Astrocyte (in vitro differentiated cells and primary cell): ENCODE measurements at places on chromosomes 6 and 20.

DNA sequence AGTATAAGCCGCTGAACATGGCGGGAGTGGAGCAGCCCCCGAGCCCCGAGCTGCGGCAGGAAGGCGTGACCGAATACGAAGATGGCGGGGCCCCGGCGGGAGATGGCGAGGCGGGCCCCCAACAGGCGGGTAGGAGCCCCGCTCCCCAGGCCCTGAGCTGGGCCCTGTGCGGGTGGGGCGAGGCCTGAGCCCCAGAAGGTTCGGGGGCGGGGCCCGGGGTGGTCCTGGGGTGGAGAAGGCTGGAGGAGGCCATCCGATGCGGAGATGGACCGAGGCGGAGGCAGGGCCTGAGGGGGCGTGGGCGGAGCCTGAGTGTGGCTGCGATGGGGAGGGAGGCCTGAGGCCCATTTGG is 7.1 kb downstream of the L3MBTL1 start:
- DNase-seq: no peak

- no peak for DNase-seq
Observed at GRCh38 chr6:20870021-20870420, 335.8 kb downstream of the CDKAL1 start.

DNA sequence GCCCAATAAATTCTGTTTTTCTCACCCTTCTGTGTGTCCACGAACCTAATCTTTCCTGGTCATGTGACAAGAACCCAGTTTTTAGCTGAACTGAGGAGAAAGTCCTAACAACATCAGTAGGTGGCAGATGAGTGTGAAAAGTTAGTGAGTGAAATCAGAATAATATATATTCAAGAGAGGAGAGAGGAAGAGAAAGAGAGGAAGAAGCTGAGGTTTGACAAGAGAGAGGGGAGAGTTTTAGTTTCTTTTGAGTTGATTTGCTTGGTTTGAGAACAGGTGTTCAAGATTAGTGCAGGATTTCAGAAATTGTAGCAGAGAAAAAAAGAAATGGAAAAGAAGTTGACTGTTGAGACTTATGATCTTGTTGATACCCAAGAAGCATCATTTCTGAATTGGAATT is 930.5 kb upstream of the FLRT3 start:
- DNase-seq: no peak

DNA sequence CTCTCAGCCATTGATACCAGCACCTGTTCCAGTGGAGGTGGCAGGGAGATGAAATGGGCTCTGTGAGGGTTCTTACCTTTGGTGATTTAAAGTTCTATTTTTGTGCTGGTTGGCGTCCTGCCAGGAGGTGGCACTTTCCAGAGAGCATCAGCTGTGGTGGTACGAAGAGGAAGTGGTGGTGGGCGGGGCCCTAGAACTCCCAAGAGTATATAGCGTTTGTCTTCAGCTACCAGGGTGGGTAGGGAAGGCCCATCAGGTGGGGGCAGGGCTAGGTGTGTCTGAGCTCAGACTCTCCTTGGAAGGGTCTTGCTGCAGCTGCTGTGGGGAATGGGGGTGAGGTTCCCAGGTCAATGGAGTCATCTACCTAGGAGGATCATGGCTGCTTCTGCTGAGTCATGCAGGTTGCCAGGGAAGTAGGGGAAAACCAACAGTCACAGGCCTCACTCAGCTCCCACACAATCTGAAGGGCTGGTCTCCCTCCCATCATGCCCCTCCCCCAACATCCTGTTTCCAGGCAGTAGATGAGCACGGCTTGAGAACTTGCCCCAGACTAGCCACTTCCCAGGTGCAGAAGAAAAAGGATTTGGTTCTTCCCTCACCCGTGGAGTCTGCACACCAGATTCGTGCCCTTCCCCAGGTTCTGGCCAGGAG is 46.6 kb downstream of the MOXD1 start:
- DNase-seq: no peak
